ENCODE measurements at places on chromosomes 16 and 17. TPM values are rescaled to one million over a fixed set of nuclear protein-coding genes. Genes with fewer than 3 reads are reported as not detected.

The SMARCD2 gene
- 100 TPM for total RNA-seq

- no peak for DNase-seq
Measured at GRCh38 chr16:81409016-81409556, 35.5 kb upstream of the CMIP start.

DNA sequence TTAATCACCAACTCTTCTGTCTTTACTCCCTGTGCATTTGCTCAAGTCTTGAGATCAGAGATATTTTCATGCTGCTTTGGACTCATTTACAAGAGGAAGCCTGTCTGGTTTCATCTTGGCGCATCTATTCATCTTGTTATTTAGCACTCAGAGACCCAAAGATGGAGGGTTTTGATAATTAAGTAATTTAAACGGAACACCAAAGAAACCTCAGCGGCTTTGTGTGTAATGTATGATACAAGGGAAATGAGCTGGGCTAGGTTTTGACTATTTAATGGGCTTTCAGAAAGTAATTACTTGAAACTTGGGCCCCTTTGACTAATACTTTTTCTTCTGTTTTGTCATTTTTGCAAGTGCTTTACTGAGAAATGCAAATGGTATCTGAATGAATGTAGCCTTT, 66.2 kb upstream of the CACNG3 start:
- no peak for DNase-seq

DNA sequence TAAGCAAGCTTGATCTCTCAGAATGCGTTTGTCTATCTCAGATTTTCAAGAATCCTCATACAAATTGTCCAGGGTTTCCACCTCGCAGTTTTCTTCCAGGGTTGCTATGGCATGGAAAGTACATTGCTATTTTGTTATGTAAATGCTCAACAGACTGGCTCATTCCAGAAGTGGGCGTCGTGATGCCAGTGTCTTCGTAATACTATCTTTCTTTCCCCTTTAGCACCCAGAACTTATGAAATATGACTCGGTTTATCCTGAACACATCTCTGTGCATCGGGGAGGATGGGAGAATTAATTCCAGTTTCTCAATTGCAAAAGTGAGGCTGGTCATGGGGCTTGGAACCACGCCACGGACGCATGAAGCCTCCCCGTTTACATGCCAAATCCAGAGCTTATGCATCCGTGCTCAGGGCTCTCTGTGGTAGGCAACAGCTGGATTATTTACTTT, 405.0 kb downstream of the WWOX start:
- DNase-seq = no peak

Data from neural progenitor cell (in vitro differentiated cells).